A172 (cell line): ENCODE measurements at places on chromosomes 13 and 19.

DNA sequence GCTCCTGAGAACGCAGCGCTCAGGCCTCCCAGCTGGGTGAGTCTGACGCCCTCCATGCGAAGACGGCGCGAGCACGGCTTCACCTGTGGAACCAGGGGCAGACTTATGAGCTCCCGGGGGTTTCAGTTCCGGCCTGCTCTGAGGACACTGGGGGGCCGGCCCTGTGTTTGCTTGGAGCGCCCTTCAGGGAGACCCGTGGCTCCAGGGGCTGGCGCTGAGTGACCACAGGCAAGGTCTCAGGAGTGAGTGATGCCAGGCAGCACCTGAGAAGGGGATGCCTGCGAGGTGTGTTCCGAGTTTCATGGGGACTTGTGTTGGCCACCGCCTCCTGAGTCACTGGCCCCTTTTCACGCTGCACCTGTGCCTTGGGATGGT lies 4.5 kb downstream of the MCF2L start:
- no peak for DNase-seq

DNA sequence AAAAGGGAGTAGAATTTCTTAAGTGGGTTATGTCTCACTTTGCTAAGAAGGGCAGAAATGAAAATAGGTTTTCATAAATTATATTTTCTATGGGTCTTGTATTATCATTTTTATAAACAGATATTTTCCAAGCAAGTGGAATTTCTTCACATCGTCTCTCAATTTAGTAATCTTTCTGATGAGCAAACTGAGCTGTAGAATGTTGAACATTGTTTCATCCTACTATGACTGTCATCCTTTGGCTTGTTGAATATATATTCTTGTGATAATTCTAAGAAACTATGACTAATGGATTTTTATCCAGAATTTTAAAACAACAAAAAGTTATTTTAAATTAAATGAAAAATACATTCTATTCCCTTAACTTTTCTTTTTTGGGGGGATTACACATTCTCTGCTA lies 313.8 kb downstream of the ENOX1 start:
- no peak for DNase-seq

- DNase-seq: no peak
Observed at GRCh38 chr13:95059306-95059705, 241.9 kb downstream of the ABCC4 start.

GRCh38 chr19:8340341-8341096 lies 2.5 kb downstream of the KANK3 start:
- no peak for DNase-seq

GRCh38 chr13:62846302-62846701 lies 1430.7 kb upstream of the PCDH20 start:
- peak; percentile 2 for DNase-seq

GRCh38 chr13:114008964-114009589 lies 35.2 kb upstream of the C13orf46 start:
- no peak for DNase-seq

DNA sequence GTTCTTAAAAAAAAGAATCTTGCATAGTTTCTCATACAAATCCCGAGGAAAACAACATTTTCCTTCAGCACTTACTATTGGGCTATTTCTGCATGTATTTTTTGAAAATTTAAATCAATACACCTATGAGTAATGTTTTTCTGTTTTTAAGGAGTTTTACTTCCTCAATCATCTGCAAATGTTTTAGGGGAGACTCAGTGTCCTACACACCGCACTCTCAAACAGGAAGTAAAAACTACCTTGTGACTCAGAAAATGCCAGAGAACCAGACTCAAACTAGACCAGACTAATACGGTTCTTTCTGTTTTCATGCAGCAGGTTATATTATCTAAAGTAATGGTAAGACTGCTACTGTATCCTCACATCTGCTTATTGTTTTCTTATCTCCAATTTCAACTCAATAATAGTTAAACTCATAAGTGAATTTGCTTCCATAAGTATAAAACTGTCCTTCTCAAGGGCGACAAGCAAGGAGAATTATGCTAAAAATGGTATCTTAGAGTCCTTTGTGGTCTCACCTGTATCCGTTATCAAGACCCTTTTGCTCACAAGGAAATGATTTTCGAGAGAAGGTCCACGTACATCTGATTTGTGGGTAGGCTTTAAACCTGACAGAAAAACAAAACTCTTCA lies 52.5 kb downstream of the FLT3 start:
- DNase-seq: peak; percentile 26

DNA sequence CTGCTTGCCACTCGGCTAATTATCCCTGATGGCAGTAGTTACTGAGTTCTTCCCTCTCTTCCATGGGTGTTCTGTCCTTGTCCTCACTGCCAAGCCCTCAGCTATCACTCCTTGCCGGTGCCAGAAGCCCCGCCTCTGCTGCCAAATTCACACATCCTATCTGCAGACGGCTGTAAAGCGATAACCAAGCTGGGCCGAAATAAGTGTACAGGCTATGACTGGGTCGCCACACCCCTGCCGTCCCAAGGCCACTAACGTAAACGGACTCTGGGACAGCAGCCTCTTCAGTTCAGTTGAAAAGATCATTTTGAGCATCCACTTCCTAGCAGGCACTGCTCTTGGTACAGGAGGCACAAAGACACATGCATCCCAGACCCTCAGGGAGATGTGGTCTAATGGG lies 13.3 kb downstream of the SLC7A1 start:
- DNase-seq: no peak

DNA sequence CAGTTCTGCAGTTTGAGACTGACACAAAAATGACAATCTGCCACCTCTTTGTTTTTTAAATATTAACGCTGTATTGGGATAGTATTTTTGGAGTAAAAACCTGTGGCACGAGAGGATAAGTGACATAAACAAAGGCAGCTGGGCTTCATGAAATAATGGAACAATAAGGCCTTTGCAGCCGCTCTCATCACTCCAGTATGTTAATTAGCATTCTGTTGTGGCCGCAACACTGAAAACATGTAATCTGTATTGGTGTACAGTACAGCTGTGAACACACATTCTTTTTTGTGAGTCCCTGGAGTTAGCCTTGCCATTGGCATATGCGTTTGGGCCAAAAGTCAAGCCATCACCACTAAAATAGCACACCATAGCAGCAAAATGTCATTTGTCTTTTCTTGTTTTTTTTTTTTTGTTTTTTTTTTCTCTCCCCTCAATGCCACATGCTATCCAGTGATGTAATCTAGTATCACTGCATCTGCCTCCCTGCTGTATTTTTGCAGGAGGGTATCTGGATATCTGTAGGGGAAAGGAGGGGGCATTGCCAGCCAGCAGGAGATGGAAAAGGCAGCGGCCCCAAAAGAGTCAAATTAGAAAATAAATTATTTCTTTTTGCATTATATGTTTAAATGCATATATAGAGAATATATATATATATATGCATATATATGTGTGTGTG lies 885 bp upstream of the ZNF536 start:
- DNase-seq: no peak

- DNase-seq: no peak
Observed at GRCh38 chr19:10816691-10817090, 19.3 kb downstream of the TMED1 start.

GRCh38 chr13:44884076-44884729 lies 105.1 kb downstream of the NUFIP1 start:
- peak; percentile 48 for DNase-seq
